Activated CD4-positive, alpha-beta T cell treated with anti-CD3 and anti-CD28 coated beads, Interleukin-10, Interleukin-2, amounts not matched to agents 100 ng/mL and 50 ng/mL, durations not matched to agents 16 hours and 8 hours (primary cell): ENCODE measurements at places on chromosomes 12 and 14.

DNA sequence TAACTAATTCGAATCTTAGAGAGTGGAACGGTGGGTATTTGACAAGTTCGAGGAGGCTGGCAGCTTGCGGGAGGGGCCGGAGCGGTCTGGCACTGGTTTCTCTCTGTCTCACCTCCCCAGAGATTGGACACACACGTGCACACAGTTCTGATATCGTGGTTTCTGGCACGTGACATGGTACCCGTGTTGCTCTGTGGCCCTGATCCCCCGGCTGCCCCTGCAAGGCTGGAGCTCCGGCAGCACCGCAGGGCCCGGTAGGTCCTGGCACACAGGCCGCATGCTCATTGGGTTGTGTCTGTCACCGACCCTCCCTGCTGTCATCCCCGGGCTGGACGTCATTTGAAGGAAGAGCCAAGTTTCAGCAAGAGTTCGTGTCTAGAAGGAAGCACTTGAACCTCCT is 82.7 kb downstream of the PPP2R5C start:
- DNase-seq: no peak

- no peak for DNase-seq
These were observed 84.4 kb downstream of the NOC4L start for GRCh38 chr12:132228476-132229192.

GRCh38 chr14:75689012-75689411 is 28.0 kb downstream of the TTLL5 start:
- DNase-seq: no peak

DNA sequence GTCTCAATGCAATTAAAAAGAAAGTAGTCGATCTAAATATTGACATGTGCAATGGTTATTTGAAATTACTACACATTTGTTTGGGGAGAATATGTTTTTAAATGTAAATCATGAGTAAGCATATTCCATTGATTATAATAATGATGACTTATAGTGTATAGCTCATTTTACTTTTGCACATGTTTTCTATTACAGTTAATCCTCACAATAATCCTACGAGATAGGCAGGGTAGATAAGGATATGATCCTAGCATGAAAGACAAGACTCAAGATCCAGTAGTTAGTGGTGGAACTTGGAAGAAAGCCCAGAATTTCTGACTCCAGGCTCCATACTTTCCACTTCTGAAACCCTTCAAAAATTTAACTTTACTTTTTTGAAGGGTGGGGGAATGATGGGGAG is 94.0 kb downstream of the NAV3 start:
- DNase-seq: no peak

DNA sequence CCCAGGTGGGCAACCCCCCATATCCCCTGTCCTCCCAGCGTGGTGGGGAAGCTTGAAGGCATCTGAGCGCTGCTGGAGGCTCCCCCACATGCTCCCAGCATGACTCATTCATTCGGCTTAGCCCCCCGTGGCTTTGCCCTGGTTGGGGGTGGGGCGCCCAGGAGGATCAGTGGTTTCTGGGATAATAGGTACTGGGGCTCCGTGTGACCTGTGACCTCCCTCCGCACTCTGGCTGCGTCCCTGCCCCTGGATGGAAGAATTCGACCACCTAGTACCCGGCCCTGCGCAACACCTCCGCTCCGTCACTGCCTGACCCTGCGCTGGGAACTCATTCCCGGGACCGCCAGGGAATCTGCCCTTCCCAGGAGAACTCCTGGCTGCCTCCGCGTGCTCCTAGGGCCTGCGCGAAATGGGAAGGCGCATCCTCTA is 120.1 kb downstream of the AACS start:
- DNase-seq: no peak

GRCh38 chr12:6376079-6376869 is 911 bp upstream of the SCNN1A start:
- DNase-seq: no peak

GRCh38 chr14:94659256-94659655 is 47.1 kb downstream of the SERPINA3 start:
- DNase-seq: no peak

DNA sequence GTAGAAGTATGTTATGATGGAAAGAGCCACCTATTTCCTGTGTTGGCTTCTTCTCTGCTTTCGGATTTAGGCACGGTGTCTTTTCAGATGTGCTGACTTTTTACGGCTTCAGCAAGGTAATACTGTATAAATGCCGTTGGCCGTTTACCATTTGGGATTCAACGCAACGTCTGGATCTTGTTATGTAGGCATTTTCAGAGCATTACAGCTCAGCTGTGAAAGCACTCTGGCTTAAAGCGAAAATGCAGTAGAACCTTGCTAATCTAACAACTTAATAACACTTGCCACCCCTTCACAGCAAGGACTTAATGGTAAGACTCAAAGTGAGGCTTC is 229.9 kb downstream of the EFCAB11 start:
- DNase-seq: peak; percentile 60

DNA sequence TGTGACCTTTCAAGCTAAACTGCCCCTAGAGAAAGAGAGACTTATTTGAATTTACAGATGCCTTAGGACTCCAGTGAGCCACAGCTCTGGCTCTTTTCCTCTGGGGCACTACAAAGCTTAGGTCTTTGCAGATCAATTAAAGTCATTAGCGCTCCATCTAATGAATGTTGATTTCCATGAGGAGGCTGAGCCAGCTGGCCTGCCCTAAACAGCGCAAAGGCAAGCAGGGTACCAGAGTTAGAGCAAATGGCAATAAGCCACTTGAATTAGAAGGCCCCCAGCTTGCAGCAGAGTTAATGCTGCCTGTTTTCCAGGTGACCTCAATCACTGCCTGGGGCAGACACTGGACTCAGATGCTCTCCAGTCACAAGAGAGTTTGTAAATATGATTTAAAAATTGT is 695.3 kb downstream of the DIO2 start:
- DNase-seq: no peak

DNA sequence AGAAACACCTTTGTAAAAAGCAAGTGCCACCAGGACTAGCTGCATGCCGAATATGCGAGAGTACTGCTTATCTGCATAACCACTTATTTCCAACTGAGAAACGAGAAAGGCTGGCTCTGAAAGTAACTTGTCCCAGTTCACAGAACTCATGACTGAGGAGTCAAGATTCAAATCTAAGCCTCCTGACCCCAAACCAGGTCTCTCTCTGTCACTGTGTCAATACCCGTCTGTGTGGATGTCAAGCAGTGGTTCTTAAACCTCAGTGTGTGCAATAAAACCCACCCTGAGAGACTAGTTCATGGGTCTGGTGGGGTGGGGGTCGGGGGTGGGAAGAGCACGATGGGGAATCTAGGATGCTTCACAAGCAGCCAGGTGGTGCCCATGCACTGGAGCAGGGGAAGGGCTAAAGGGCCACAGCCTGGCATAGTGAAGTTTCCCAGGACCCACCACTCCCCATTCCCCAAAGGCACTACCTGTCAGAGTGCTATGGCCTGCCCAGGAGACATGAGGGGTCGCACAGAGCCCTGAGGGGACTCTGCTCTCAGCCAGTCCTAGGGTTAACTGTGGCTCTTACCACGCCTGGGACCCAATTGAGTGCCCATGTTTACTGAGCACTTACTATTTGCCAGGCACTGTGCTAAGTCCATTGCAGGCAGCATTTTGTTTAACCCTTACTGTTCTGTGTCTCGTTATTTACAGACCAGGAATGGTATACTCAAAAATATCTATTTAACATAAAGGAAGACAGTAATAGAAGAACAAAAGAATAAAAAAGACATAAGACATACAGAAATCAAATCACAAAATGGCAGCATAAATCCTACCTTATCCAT is 33.4 kb upstream of the PNMA1 start:
- DNase-seq: no peak

GRCh38 chr14:38329246-38329645 is 73.4 kb upstream of the CLEC14A start:
- no peak for DNase-seq

DNA sequence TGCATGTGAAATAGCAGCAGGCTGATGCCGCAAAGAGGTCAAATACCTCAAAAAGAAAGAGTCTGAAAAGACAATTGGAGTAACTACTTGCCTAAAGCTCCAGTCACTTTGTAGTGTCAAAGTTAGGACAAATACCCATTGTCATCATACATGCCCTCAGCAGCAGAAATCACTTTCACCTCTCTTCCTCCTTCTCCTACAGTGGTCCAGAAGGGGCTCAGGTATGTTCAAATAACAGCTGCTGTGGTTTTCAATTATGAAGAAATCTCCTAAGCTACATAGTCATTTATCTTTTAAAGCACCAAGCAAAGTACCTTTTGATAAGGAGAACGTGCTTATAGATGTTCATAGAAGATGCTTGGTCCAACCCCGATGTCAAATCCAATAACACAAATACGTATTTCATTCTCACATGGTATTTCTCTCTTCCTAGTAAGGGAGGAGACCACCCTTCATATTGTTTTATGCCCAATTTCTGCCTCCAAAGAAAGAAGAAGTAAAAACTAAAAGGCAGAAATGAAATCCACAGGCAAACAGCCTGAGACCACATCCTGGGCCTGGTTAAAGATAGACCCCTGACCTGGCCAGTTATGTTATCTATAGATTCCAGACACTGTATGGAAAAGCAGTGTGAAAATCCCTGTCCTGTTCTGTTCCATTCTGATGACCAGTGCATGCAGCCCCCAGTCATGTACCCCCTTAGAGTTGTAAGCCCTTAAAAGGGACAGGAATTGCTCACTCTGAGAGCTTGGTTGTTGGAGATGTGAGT is 23.7 kb downstream of the GYS2 start:
- DNase-seq: no peak
